Chondrocyte (in vitro differentiated cells): ENCODE measurements at places on chromosomes 13 and 19. TPM values are rescaled to one million over a fixed set of nuclear protein-coding genes. Genes with fewer than 3 reads are reported as not detected.

Gene PSG4
- total RNA-seq, result 0.60 TPM in 1 of 3 replicates, not detected in the others

Gene LRP3
- total RNA-seq, result 31.2 to 36.4 TPM (median 33.2 TPM) in 3 replicates

Gene ZNF534
- not detected in 3 replicates for total RNA-seq

Gene ZNF91
- total RNA-seq, result 18.1 to 31.7 TPM (median 19.9 TPM) in 3 replicates

Gene EFNA2
- total RNA-seq, result 7.0 to 7.9 TPM (median 7.2 TPM) in 3 replicates

Gene PTH2
- not detected in 3 replicates for total RNA-seq

DNA sequence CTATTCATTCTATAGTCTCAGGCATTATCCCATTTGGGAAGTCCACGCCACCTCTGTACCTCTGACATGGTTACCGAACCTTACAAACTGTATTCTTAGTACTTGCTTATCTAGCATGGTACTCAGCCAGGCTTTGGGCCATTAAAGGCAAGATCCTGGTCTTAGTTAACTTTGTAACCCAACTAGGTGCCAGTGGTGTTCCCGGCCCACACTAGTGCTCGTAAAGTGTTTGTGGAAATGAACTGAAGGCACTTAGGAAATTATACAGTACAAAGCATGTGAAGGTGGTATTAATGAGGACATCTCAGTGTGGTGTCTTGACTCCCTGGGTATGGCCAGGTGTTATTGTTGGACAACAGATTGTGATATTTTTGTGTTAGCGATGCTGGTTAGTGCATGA, 87.8 kb upstream of the RNF113B start:
- H3K27me3 ChIP-seq, result no peaks in the 10 kb centered on the region
- H3K4me1 ChIP-seq, result peaks cover 66% of the 10 kb centered on the region
- H3K27ac ChIP-seq, result no peak overlapping the region
- no peak for DNase-seq

GRCh38 chr13:32427852-32428580, at the start of gene N4BP2L1:
Gene N4BP2L1, minus strand, starts transcription at chr13:32428130. Its CDS starts 48 bp downstream, at chr13:32428082.
- peak within 1 kb of the TSS; percentile 28 for H3K27ac ChIP-seq
- no peaks in the 10 kb centered on the region for H3K27me3 ChIP-seq
- H3K4me3 ChIP-seq, result peak within 1 kb of the TSS; percentile 72
- peaks cover 20% of the 10 kb centered on the region for H3K4me1 ChIP-seq
- DNase-seq, result no peak

GRCh38 chr19:29761575-29762232, 46.6 kb upstream of the C19orf12 start:
- DNase-seq, result no peak
- no peaks in the 10 kb centered on the region for H3K36me3 ChIP-seq

GRCh38 chr13:88472316-88472715, 801.1 kb downstream of the SLITRK5 start:
- H3K4me1 ChIP-seq, result no peaks in the 10 kb centered on the region
- H3K27ac ChIP-seq, result no peak overlapping the region
- DNase-seq, result no peak

GRCh38 chr19:17775991-17776803, 18.7 kb upstream of the B3GNT3 start:
- H3K27me3 ChIP-seq, result peaks cover 21% of the 10 kb centered on the region
- peaks cover 7% of the 10 kb centered on the region for H3K4me1 ChIP-seq
- H3K4me3 ChIP-seq, result no peak overlapping the region
- H3K36me3 ChIP-seq, result no peaks in the 10 kb centered on the region

DNA sequence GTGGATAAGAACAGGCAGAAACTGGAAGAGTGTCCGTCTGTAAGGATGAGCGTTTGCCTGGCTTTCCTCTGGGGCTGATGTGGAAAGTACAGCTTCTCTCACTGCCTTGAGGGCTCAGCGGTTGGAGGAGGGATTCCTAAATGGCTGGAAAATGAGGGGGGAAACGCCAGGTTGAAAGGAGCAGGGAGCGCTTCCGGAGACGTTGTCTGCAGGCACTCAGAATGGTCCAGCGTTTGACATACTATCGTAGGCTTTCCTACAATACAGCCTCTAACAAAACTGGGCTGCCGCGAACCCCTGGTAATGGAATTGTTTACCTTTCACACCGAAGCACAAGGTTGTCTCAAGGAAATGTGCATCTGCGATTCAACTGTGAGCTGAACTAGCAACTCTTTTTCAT, 39.9 kb downstream of the MRPL57 start:
- H3K4me3 ChIP-seq, result no peak overlapping the region
- H3K4me1 ChIP-seq, result no peaks in the 10 kb centered on the region
- peaks cover 31% of the 10 kb centered on the region for H3K27me3 ChIP-seq
- DNase-seq, result no peak
- H3K36me3 ChIP-seq, result peaks cover 1% of the 10 kb centered on the region
- H3K27ac ChIP-seq, result no peak overlapping the region

- H3K27me3 ChIP-seq, result no peaks in the 10 kb centered on the region
- no peak overlapping the region for H3K4me3 ChIP-seq
- H3K36me3 ChIP-seq, result no peaks in the 10 kb centered on the region
These were observed 95.4 kb downstream of the CYSLTR2 start for GRCh38 chr13:48749144-48749543.

GRCh38 chr13:32731576-32731975, 145.3 kb downstream of the PDS5B start:
- DNase-seq, result no peak
- H3K27me3 ChIP-seq, result no peaks in the 10 kb centered on the region
- no peaks in the 10 kb centered on the region for H3K36me3 ChIP-seq
- H3K27ac ChIP-seq, result peak overlapping the region; percentile 74
- H3K4me1 ChIP-seq, result peaks cover 45% of the 10 kb centered on the region

- H3K27ac ChIP-seq, result no peak overlapping the region
- peaks cover 11% of the 10 kb centered on the region for H3K4me1 ChIP-seq
- no peak overlapping the region for H3K4me3 ChIP-seq
- no peak for DNase-seq
These were observed 161.6 kb downstream of the ZIC5 start for GRCh38 chr13:99809926-99810325.

DNA sequence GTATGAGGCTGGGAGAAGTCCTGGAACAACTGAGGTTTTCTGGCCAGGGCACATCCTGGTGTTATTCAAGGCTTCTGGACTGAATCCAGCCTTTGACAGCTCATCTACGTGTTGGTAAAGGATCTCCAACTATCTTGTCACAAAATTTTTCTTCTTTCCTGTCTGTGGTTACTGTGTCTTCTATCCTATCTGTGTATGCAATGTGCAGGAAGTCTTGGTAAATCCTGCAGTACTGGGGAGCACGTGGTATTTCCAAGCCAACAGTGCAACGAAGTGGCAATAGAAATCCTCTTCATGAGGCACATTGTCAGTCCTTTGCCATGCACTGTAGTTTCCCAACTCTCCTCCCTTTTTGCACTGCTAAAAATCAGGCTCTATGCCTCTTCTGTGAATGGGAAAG, 86.7 kb downstream of the ZNF100 start:
- H3K36me3 ChIP-seq, result no peaks in the 10 kb centered on the region
- no peak overlapping the region for H3K4me3 ChIP-seq
- H3K4me1 ChIP-seq, result no peaks in the 10 kb centered on the region

DNA sequence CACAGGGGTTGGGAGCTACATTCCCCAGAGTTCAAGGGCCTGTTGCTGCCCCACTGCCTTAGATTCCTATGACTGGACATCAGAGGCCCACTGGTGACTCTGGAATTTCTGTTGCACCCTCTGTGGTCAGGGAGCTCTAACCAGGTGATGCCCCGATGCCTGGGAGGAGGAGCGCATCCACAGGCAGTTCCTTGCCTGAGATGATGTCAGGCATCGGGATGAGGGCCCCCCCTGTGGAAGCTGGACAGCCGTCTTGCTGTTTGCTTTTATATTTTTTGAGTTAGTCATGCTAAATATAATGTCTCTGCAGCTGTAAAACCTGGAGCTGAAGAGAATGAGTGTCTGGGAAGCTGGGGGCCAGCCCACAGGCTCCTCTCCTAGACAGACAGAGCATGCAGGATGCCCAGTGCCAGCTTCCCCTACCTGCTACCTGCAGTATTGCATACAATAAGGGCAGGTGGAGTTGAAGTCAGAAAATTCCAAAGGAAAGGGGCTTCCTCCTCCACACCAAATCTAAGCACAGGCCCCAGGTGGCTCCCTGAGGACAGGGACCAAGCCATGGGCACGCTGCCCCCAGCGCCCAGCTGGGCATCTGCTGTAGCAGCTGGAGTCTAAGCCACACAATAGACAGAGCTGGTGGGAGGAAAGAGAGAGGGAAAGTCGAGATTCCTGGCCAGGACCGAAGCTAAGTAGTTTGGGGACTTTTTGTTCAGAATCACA, 16.2 kb downstream of the COL4A2 start:
- peak overlapping the region; percentile 88 for H3K27ac ChIP-seq
- DNase-seq, result no peak
- H3K4me1 ChIP-seq, result peaks cover 95% of the 10 kb centered on the region

DNA sequence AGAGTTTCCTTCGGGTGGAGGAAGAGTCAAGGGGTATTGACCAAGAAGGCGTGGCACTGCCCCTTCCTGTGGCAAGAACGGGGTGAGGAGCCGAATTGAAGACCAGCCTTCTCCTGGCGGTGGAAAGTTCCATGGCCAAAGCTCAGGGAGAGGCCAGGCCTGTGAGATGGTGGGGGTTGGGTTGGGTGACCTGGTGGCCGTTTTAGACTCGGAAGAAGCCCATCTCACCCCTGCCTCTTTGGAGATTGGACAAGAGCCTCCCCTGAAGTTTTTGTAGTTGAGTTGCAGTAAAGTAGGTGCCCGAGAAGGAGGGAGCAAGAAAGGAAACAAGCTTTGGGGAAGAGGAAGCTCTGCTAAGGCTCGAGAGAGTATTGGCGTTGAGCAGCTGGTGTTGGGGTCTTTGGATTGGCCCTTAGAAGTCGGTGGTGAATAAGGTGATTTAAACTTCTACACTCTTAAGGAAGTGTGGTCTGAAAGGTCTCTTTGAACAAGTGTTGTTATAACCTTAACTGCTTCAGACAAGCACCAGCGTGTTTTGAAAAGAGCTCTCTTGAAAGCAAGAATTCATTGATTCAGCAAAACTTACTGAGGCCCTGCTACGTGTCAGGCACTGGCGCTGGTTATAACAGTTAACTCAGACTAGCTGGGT, 964 bp downstream of the SPINT2 start:
- peaks cover 48% of the 10 kb centered on the region for H3K4me1 ChIP-seq
- H3K27ac ChIP-seq, result peak overlapping the region; percentile 60
- no peaks in the 10 kb centered on the region for H3K27me3 ChIP-seq
- DNase-seq, result no peak
- H3K4me3 ChIP-seq, result peak overlapping the region; percentile 41
- no peaks in the 10 kb centered on the region for H3K36me3 ChIP-seq

DNA sequence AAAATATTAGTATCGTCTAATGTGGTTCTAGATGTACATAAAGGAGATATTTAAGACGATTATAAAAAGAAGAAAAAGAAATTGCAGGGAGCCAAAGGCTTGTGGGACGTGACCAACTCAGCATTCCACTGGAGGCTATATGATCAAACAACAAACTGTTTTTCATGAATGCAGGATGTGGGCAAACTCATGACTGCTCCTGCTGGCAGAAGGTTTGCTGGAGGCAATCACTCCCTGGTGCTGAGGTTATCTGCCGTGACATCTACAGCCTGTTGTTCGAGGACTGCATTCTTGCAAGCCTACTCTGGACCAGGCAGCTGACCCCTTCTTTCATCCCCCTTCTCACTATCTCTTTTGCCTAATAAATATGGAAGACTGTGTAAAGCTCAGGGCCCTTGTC, 518.1 kb downstream of the UQCRFS1 start:
- no peaks in the 10 kb centered on the region for H3K36me3 ChIP-seq
- H3K4me3 ChIP-seq, result no peak overlapping the region
- DNase-seq, result no peak
- peaks cover 13% of the 10 kb centered on the region for H3K4me1 ChIP-seq
- peak overlapping the region; percentile 12 for H3K27ac ChIP-seq

GRCh38 chr19:7681340-7682174, 924 bp downstream of the TRAPPC5 start:
- H3K36me3 ChIP-seq, result peaks cover 7% of the 10 kb centered on the region
- peak overlapping the region; percentile 22 for H3K27ac ChIP-seq
- peaks cover 21% of the 10 kb centered on the region for H3K27me3 ChIP-seq

- no peak overlapping the region for H3K4me3 ChIP-seq
- no peaks in the 10 kb centered on the region for H3K36me3 ChIP-seq
- DNase-seq, result no peak
- no peaks in the 10 kb centered on the region for H3K27me3 ChIP-seq
- H3K4me1 ChIP-seq, result peaks cover 18% of the 10 kb centered on the region
- H3K27ac ChIP-seq, result peak overlapping the region; percentile 66
These were observed 223.6 kb downstream of the GPC6 start for GRCh38 chr13:93450191-93450621.

DNA sequence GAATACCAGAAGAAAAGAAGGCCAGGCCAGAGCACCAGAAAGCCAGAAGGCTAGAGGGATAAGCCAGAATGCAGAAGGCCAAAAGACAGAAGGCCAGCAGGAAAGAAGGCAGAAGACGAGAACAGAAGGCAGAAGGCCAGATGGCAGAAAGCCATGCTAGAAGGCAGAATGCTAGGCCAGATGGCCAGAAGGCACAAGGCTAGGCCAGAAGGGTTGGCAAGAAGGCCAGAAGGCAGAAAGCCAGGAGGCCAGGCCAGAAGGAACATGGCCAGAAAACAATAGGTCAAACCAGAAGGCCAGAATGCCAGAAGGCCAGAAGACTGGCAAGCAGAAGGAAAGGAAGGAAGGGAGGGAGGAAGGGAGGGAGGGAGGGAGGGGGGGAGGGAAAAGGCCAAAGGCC, 188.8 kb downstream of the TUBA3C start:
- DNase-seq, result no peak
- H3K27ac ChIP-seq, result no peak overlapping the region

DNA sequence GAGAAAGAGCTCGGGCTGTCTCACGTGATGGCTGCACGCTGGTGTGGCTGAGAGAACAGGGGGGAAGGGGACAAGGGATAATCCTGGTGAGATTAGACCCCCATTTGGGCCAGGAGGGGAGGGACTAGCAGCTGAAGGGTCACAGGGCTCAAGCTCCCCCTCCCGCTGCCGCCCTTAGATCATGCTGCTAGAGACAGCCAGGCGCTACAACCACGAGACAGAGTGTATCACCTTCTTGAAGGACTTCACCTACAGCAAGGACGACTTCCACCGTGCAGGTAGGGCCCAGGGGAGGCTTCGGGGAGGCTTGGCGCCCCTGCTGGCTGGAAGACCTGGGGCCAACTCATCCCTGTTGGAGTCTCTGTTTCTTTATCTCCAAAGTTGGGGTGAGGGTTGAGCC, 3.3 kb downstream of the NR1H2 start:
- H3K27me3 ChIP-seq, result no peaks in the 10 kb centered on the region
- peaks cover 10% of the 10 kb centered on the region for H3K36me3 ChIP-seq
- DNase-seq, result no peak
- no peak overlapping the region for H3K4me3 ChIP-seq
- H3K27ac ChIP-seq, result peak overlapping the region; percentile 9

DNA sequence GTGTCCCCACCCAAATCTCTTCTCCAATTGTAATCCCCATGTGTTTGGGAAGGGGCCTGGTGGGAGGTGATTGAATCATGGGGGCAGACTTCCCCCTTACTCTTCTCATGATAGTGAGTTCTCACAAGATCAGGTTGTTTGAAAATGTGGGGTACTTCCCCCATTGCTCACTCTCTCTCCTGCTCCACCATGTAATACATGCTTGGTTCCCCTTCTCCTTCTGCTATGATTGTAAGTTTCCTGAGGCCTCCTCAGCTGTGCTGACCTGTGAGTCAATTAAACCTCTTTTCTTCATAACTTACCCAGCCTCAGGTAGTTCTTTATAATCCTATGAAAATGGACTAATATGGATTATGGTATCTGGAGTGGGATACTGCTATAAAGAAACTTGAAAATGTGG, 24.1 kb downstream of the ING1 start:
- H3K27ac ChIP-seq, result no peak overlapping the region
- peaks cover 2% of the 10 kb centered on the region for H3K36me3 ChIP-seq
- H3K4me1 ChIP-seq, result no peaks in the 10 kb centered on the region
- no peaks in the 10 kb centered on the region for H3K27me3 ChIP-seq
